ENCODE measurements at places on chromosomes 7 and 10. TPM values are rescaled to one million over a fixed set of nuclear protein-coding genes. Genes with fewer than 3 reads are reported as not detected.
A peak's percentile ranks its signal among the peaks of the same experiment; 100 is the strongest.

DNA sequence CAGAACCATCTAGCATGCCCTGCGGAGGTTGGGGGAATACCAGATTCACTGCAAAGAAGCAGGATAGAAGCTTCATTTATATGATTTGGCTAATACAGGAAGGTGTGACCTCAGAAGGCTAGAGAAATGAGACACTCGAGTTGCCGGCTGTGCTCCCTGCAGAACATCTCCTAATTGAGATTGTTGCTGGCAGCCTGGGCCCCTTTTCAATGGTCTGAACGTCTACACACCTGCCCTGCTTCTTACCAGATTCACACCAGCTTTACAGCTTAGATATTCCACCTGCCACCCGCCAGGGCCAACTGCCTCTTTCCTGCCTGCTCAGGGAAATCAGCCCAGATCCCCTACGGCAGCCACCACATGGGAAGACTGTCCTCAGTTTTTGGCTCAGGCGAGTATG, 475.3 kb upstream of the AUTS2 start:
- no peaks in the 10 kb centered on the region for H3K4me1 ChIP-seq
- H3K27ac ChIP-seq: no peak overlapping the region
- no peak for DNase-seq
- no peaks in the 10 kb centered on the region for H3K36me3 ChIP-seq

- no peak overlapping the region for H3K27ac ChIP-seq
- H3K4me3 ChIP-seq: no peak overlapping the region
- no peaks in the 10 kb centered on the region for H3K4me1 ChIP-seq
- no peaks in the 10 kb centered on the region for H3K27me3 ChIP-seq
- DNase-seq: peak; percentile 11
These were observed 122.0 kb upstream of the UNC5B start for GRCh38 chr10:71090330-71090729.

DNA sequence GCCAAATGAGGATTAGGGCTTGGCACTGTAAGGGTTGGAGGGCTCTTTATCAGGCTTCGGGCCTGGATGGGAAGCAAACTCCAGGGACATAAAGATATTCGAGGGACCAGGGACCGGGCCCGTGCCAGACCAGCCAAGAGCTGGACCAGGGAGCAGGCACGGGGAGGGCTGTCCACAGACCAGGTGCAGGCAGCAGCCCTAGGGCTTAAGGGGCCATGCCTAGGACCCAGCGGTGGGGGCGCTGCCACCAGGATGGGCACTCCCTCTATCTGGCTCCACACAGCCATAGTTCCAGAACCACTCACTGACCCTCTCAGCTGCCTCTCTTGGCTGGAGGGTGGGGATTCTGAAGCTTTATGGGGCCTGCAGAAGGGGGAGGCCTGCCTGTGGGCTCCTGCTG, 32.9 kb downstream of the FAM241B start:
- no peaks in the 10 kb centered on the region for H3K36me3 ChIP-seq
- no peak for DNase-seq
- no peaks in the 10 kb centered on the region for H3K27me3 ChIP-seq
- no peaks in the 10 kb centered on the region for H3K4me1 ChIP-seq
- H3K27ac ChIP-seq: no peak overlapping the region

DNA sequence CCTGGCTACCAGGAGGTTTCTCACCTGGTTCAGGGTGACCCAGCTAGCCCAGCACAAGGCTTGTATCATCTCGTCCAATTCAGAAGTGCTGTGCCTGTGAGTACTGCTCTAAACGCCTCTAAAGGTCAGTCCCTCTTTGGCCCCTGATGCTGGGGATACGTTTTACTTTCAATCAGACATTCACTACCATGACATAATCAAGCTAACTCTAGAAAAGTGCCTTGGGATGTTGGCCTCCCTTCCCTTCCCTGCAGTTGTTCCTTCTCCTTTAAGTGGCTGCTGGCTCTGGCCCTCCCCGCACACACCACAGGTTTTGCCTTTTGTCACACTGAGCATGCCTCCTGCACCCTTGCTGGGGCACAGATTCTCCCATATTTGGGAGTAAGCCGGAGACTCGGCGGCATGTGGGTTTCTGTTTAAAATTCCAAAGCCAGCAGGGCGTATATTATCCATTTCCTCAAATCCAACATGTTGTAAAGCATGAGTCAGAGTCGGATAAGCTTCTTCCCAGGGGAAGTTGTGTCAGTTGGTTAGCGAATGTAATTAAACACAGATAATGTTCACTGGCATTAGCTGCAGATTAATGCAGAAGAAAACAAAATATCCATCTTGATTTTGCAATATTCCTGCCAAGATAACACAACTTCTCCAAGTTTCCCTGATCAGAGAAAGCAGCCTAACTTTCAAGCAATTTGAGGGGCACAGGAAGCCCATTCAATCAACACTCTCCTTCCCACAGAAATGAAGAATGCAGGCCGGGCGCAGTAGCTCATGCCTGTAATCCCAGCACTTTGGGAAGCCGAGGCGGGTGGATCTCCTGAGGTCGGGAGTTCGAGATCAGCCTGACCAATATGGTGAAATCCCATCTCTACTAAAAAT, 31.8 kb upstream of the VCL start:
- no peaks in the 10 kb centered on the region for H3K4me1 ChIP-seq
- no peak overlapping the region for H3K4me3 ChIP-seq
- peak overlapping the region; percentile 62 for H3K27ac ChIP-seq
- no peaks in the 10 kb centered on the region for H3K27me3 ChIP-seq
- no peaks in the 10 kb centered on the region for H3K36me3 ChIP-seq

GRCh38 chr7:55099066-55099820, 80.4 kb downstream of the EGFR start:
- no peak for DNase-seq
- H3K27ac ChIP-seq: no peak overlapping the region
- no peaks in the 10 kb centered on the region for H3K36me3 ChIP-seq
- H3K4me3 ChIP-seq: no peak overlapping the region
- H3K4me1 ChIP-seq: no peaks in the 10 kb centered on the region
- H3K27me3 ChIP-seq: no peaks in the 10 kb centered on the region

DNA sequence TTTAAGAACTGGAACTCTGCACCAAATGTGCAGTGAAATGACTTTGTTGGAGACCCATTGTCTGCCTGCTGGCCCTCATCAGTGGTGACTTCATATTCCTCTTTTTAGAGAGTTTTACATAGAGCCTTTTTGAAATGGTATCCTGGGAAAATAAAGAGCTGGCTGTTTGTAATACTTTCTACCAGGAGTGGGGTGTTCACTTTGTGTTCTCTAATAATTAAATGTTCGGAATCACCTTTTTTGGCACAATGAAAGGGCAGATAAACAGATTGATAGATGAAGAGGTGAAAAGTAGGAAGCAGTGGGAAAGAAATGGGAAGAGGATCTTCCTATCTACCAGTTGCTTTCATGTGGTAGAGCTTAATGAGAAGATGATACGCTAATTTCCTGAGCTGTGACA, 55.5 kb downstream of the PRPF18 start:
- no peak for DNase-seq
- no peaks in the 10 kb centered on the region for H3K4me1 ChIP-seq
- no peak overlapping the region for H3K4me3 ChIP-seq
- H3K27me3 ChIP-seq: no peaks in the 10 kb centered on the region
- no peak overlapping the region for H3K27ac ChIP-seq
- H3K36me3 ChIP-seq: no peaks in the 10 kb centered on the region

GRCh38 chr10:94549221-94549620, 3.6 kb downstream of the HELLS start:
- H3K4me3 ChIP-seq: no peak overlapping the region
- no peaks in the 10 kb centered on the region for H3K36me3 ChIP-seq

DNA sequence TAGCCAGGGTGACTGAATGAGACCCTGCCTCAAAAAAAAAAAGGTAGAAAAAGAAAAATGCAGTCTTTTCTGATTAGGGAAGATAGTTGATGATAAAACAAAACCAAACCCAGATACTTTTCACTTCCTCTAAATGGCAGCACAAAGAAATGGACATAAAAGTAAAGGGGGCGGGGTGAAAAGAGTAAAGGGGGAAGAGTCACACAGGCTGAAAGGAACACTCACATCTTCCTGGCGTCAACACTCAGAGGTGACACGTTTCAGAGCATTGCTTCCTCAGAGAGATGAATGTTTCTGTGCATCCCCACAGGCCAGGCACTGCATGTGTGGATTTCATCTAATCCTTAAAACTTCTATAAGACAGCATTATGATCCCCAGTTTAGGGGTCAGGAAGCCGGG, 81.2 kb downstream of the HIPK2 start:
- no peak overlapping the region for H3K27ac ChIP-seq
- H3K27me3 ChIP-seq: no peaks in the 10 kb centered on the region
- H3K4me3 ChIP-seq: no peak overlapping the region
- H3K4me1 ChIP-seq: peaks cover 4% of the 10 kb centered on the region

The CRHR2 gene
- not detected for total RNA-seq

The DGKI gene
- 0.35 TPM for total RNA-seq

The ANKRD1 gene
- 0.32 TPM for total RNA-seq

The NODAL gene
- total RNA-seq: 0.17 TPM
